ENCODE measurements at places on chromosomes 12 and 14.

- DNase-seq = no peak
These were observed 14.3 kb upstream of the FBXL14 start for GRCh38 chr12:1608713-1609119.

DNA sequence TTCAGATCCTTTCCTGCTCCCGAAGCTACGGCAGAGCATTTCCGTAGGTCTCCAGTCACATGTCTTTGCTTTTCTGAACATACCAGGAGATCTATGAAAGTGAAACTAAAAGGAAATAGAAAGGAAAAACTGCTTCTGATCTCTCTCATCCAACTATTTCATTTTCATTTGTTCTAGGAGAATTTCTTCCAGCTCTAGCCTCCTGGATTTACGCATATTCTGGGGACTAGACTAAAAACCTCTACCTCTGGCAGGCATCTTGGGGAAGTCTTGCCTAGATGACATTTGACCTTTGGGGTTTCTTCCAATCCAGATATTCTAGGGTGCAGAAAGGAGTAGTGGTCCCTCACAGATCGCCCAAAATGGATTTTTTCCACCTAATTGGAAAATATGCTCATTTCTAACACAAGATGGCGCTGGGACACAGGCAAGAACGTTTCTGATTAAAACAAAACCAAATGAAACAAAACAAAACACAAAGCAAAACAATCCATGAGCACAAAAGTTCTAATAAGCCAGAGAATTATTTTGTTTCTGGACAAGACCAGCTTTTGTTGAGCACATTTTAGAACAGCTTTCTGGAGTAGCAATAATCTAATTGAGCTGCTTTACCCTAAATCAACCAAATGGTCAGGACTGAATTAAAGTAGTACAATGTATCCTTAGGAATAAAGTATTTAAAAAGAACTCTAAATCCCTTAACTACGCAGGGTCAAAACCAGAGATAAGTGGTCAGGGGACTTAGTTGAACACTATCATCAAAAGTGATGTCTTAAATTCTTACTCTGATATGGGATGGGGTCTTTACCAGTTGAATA lies 12.3 kb upstream of the PARP11 start:
- DNase-seq = peak; percentile 80

- no peak for DNase-seq
These were observed 38.7 kb downstream of the RHOF start for GRCh38 chr12:121754836-121755235.

DNA sequence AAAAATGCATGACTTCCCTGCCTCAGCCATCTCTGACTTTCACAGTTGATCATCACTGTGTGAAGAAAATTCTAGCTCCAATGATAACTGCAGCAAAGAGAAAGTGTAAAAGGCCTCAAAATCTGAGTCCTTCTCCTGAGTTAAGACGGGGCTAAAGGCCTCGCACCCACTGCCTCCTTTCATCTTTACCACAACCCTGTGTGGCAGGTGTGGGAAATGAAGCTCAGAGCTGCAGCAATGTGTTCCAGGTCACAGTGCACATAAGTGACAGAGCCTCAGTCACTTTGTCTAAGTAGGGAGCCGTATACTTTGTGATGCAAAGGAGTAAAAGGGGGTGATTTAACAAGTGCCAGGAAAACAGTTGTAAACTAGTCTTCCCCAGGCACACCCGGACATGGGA lies 144.7 kb upstream of the TMCC3 start:
- no peak for DNase-seq

DNA sequence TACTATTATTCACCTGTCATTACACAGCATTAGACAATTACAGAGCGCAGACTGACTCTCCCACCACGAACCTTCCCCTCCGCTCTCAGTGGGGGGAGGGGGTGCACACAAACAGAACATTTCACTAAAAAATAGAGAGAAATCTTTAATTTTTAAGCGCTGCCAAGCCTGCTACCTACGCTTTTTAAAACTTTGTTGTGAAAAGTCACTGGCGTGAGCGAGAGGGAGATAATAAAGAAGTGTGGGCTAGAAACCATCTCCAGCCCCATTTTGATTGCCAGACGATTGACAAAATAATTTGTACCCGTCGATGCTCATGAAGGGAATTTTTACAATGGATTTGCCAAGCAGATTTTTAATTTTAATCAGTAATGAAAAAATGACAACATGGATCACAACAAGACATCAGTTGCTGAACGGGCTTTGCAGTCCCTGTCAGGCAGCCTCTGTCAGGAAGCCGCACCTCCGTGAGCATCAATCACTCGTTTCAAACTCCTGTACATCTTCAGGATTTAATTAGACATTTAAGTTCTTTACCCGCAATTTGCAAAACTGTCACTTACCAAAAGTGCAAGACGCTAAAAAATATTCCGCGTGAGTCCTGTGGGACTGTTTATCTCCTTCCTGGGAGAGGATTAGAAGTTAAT lies 209.1 kb downstream of the BCL11B start:
- no peak for DNase-seq

Data from choroid plexus epithelial cell (primary cell).